Daoy (cell line): ENCODE measurements at places on chromosomes 11 and 22.

DNA sequence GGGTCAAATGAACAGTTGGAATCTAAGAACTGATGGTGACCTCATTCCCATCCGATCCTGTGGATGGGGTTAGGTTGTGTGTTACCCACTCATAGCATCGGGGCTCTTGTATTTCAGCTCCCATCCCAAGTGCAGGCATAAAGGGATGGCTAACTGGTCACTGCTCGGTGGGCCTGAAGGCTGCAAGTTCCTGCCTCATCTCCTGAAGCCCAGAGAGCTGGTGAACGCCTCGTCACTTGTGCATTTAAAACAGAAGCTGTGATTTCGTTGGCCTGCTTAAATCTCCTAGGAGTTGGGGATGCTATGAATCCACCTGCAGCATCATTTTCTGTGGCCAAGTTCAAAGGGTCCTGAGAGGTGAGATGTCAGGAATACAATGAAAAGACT, 477.0 kb downstream of the TBC1D22A start:
- DNase-seq: no peak

DNA sequence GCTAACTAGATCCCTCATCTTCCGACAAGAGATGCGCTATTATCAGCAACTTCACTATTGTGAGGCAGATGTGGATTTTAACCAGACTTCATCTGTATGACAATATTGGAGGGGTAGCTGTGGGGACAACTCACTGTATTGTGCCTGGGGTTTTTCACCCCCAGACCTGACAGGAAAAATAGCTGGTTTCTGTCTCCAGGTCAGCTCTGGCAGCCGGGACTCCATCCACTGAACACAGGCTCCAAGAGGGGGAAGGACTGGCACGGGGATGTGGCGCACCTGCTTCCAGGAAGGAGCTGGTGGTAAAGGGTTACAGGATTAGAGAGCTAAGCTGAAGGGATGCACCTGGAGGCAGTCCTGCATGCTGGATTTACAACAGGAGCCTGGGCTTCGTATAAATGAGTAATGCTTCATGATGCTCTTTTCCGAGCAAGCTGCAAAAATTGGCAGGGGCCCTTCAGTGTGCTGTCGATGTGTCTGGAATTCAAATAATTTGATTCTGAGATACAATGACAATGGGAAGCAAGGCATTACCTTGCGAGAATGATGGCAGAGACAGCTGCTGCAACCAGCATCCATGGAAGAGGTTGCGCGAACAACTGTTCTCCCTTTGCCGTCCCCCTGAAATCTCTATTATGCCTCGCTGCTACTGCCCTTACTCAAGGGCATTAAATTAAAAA, 49.5 kb downstream of the LMO2 start:
- no peak for DNase-seq

- DNase-seq: no peak
Measured at GRCh38 chr22:44793506-44794172, 41.3 kb downstream of the ARHGAP8 start.

GRCh38 chr11:35122308-35122707, 16.7 kb upstream of the CD44 start:
- no peak for DNase-seq

- DNase-seq: peak; percentile 75
Measured at GRCh38 chr22:39997939-39998726, 3.4 kb downstream of the FAM83F start.

DNA sequence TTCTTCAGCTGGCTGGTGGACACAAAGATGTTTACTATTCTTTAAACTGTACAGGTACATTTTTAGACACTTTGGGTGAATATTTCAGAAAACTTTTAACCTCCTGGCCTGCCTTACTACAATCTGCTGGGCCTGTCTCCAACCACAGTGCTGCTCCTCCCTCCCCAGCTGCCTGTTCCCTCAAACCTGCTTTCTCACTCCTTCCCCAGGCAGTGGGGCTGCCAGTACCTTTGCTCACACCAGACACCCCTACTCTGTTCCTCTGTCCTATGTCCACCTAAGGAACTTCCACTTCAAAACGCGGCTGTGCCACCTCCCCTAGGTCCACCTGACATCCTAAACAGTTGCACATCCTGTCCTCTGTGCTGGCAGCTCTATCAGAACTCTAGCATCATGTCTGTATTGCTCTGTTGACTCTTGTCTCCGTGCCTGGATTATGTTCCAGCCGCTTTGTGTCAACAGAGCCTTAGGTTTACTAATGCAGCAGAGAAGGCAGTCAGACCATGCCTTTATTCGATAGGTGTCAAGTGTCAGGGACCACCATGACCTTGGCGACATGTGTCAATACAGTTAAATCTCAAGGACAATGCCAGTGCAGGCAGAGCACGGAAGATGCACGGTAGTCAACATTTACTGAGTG, 13.4 kb downstream of the ZP1 start:
- DNase-seq: no peak

- DNase-seq: no peak
Measured at GRCh38 chr11:27507557-27508322, 1.2 kb upstream of the LIN7C start.

- no peak for DNase-seq
Measured at GRCh38 chr22:39965748-39966147, 5.6 kb downstream of the TMA7B start.

DNA sequence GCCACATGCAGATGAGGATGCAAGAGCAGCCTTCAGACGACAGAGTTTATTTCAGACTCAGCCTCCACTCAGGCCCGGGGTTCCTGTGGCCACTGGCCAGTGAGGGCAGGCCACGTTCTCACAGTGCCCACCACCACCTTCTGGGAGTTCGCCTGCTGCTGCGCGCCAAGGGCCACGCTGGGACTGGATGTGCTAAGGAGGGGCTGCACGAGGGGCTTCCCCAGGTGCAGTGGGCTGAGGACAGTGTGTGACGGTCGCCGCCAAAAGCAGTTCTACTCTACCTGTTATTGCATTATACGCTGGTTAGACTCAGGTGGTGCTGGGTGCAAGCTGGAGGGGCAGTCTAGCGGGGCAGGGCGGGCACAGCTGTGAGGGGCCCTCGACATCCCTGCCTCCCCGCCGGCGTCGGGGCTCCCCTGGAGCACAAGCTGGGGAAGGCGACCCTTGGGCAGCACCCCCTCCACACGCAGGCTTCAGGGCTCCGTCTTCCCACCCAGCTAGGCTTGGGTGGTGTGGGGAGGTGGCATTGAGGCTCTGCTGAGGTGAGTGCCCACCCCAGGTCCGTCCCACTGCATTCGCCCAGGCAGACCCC, 2.7 kb downstream of the CEND1 start:
- no peak for DNase-seq

- DNase-seq: no peak
Measured at GRCh38 chr11:33825854-33826560, 51.7 kb upstream of the FBXO3 start.

DNA sequence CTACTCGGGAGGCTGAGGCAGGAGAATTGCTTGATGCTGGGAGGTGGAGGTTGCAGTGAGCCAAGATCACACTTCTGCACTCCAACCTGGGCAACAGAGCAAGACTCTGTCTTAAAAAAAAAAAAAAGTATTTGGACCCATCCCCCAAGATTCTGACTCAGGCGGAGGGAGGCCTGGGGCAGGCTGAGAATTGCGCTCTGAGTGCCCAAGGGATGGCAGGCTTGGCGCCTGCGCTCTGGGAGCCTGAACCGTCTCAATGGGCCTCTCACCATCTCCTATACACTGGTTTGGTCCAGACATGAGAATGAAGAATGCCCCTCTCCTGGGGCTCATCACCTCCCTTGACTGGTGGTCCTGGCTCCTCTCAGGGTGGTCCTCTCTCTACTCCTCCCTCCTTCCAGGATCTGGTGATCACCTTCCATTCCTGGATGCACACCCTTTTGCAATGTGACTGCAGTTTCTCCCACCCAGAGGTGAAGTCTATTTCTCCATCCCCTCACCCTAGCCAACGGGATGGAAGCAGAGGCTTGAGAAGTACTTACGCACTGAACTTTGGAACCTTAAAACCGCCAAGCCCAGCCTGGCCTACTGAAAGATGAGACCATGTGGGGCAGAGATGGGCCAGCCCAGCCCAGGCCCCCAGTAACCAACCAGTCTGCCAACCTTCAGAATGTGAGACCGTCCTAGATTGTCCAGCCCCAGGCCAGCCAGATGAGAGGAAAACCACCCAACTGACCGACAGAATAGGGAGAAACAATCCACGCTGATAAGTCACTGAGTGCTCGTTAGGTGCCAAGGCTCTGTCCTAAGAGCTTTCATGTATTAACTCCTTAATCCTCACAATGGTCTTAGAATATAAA, 4.9 kb downstream of the POLR3H start:
- no peak for DNase-seq

GRCh38 chr11:84056653-84057376, 770.6 kb upstream of the CCDC90B start:
- no peak for DNase-seq

- DNase-seq: no peak
Measured at GRCh38 chr11:117181586-117182550, 3.3 kb downstream of the SIDT2 start.

- DNase-seq: peak; percentile 7
Measured at GRCh38 chr11:74559110-74559933, 33.1 kb upstream of the POLD3 start.

GRCh38 chr22:35317680-35318290, 18.1 kb downstream of the TOM1 start:
- no peak for DNase-seq

DNA sequence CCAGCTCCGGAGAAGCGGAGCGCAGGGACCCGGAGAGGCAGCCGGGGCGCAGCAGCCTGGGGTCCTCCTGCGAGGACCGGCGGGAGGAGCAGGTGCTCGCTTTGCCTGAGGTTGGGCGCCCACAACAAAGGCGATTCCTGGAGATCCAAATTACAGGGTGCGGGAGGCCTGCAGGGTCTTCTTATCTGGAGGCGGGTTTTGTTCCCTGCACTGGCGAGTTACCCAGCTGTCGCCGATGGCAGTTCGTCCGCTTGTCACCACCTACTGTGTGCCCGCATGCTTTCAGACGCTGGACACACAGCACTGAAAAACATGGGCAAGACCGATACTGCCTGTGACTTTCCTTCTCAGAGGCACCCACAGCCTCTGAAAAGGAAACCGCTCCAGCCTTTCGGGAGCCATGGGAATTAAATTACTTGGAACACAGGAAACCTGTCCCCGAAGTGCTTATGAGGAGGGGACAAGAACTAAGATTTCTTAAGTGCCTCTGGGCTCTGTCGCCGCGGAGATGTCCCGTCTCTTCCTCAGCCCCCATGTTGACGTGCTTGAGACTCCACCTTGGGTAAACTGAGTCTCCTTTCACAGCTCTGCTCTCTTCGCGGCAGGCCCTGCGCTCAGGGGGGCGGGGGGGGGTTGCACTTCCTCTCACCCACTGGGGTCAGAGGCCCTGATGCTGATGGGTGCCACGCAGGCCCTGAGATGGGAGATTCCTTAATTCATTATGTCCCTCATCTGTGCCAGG, 1.3 kb upstream of the ZFTA start:
- no peak for DNase-seq

DNA sequence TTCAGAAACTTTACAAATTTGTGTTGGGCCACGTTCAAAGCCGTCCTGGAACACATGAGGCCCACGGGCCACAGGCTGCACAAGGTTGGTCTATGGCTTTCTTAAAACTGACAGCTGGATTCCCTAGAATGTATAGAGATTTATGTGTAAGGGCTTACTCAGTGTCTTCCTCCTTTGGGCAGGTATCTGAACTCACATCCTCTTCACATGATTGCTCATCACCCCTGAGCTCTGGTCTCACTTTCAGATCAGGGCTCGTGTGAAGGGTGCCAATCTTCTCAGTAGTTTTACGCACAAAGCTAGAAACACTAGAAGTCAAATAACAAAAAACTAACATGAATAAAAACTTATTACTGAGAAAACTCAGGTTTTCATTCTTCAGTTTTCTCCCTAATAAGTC, 27.1 kb downstream of the HPS5 start:
- DNase-seq: no peak

- DNase-seq: no peak
Measured at GRCh38 chr11:74923125-74923524, 25.8 kb downstream of the XRRA1 start.

GRCh38 chr11:3614742-3615171, 27.0 kb downstream of the ART5 start:
- peak; percentile 51 for DNase-seq

DNA sequence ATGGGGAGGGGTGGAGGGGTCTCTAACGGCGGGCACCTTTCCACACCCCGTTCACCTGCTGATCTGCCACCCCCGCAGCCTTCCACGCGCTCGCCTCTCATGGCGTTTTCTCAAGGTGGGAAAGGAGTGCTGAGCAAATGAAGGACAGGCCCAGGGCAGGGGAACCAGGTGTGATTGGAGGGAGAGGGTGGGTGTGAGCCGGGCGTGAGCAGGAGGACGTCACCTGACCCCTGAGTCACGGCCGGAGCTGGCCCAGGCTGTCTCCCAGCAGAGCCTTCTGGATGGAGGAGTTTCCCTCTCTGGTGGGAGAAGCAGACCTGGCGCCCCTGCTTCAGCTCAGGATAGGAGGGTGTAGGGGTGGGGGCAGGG, 14.0 kb upstream of the ARHGAP8 start:
- DNase-seq: peak; percentile 58

- no peak for DNase-seq
Measured at GRCh38 chr22:50620593-50621355, 7.2 kb downstream of the ARSA start.

- no peak for DNase-seq
Measured at GRCh38 chr11:83691451-83691950, 405.3 kb upstream of the CCDC90B start.

GRCh38 chr11:3058753-3059664, 1.8 kb upstream of the CARS1 start:
- peak; percentile 86 for DNase-seq

DNA sequence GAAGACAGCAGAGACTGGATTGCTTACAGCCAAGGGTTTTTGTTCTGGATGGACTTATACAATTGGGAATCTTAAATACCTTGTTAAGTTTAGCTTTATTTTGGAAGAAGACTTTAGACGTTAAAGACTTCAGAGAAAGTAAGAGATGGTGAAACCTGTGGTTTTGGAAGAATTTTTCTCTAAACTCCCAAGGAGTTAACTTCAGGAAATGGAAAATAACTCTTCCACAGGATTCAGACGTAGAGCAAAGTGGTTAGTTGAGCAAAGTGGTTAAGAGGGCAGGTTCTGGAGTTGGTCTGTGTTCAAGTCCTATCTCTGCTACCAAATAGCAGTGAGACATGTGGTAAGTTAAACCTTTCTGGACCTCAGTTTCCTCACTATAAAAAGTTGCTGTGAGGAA, 12.8 kb downstream of the PITPNB start:
- DNase-seq: no peak

DNA sequence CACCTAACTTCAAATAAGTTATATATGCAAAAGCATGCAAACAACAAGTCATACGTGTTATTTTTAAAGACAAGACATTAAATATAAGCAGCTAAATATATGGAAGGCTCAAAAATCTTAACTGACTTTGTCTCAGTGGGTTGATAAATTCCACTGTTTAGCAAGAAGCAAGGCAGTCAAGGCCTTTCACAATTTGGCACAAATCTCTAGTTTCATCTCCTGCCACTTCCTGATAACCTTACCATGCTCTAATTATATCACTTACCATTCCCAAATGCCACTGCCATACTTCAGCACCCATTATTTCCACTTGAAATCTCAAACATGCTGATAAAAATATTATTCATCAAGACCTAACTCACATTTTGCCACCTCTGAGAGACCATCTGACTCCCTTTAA, 24.8 kb downstream of the DCUN1D5 start:
- DNase-seq: no peak

GRCh38 chr11:117579161-117579560, 217.9 kb downstream of the DSCAML1 start:
- no peak for DNase-seq
